Stimulated activated CD4-positive, alpha-beta T cell treated with anti-CD3 and anti-CD28 coated beads, Interleukin-4, amount 100 ng/mL, for 24 hours (primary cell): ENCODE measurements at places on chromosomes 6 and 20.

GRCh38 chr6:30121446-30122366 is 8.8 kb upstream of the TRIM31 start:
- DNase-seq: no peak

GRCh38 chr6:4606016-4606415 is 170.2 kb upstream of the CDYL start:
- DNase-seq: no peak

GRCh38 chr20:50585678-50586077 is 75.5 kb downstream of the PTPN1 start:
- DNase-seq: no peak

DNA sequence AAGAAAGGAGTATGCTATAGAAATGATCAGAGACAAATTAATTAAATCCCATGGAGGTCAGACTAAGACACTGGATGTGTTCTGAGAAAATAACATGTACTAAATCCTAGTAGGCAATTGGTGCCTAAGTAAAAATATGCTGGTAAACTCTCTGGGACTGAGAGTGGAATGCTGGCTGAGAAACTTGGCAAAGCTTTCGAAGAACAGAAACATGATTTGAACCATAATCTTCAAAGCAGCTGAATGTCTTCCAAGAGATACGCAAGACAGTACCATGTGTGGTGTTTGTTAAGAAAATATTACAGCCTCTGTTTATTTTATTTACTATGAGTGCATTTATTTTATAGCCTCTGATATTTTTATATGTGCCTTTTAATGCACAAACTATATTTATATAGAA is 55.2 kb downstream of the EFHC1 start:
- DNase-seq: no peak
